Activated CD4-positive, CD25-positive, alpha-beta regulatory T cell (primary cell): ENCODE measurements at places on chromosomes 7 and 10.
A peak's percentile ranks its signal among the peaks of the same experiment; 100 is the strongest.

- DNase-seq: peak; percentile 51
These were observed 58.5 kb downstream of the ABCB4 start for GRCh38 chr7:87416682-87417587.

DNA sequence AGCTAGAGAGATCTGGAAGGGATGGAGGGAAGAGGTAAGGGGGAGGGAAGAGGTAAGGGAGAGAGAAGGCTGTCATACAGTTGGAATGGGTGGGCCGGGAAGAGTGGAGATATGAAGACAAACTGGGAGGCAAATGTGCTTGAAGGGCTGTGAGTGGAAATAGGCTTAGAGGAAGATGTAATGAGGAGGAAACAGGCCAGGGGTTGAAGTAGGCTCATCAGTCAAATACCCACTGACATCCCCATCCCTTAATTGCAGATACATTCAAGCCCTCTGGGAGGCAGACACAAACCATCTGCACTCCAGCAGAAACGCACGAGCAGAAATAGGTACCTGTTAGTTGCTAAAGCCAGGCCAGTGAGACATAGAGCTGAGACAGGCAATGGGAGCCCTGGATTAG, 2.1 kb downstream of the SYNPO2L start:
- no peak for DNase-seq

DNA sequence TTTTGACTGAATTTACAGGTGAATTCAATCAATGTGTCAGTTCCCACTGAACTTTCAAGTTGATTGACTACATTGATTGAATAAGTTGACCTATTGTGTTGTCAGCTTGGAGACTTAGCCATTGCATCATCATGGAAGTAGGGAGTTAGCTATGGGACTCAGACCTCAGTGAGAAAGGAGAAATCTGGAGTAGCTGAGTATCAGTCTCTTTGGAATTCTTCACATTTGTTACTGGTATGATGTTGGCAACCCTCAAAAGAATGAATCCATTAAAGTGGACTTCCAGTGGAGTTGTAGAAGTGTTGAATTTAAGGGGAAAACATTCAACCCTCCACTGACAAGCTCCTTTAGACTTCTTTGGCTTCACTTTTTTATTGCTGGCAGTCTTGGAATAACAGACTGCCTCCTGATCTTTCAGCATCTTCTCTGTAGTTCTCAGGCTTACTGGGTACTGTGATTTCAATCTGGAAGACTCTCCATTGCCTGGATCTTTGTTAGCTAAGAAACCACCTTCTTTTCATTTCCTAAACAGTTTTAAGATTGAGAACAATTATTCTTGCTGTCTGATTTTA, 160.3 kb upstream of the NRP1 start:
- no peak for DNase-seq

DNA sequence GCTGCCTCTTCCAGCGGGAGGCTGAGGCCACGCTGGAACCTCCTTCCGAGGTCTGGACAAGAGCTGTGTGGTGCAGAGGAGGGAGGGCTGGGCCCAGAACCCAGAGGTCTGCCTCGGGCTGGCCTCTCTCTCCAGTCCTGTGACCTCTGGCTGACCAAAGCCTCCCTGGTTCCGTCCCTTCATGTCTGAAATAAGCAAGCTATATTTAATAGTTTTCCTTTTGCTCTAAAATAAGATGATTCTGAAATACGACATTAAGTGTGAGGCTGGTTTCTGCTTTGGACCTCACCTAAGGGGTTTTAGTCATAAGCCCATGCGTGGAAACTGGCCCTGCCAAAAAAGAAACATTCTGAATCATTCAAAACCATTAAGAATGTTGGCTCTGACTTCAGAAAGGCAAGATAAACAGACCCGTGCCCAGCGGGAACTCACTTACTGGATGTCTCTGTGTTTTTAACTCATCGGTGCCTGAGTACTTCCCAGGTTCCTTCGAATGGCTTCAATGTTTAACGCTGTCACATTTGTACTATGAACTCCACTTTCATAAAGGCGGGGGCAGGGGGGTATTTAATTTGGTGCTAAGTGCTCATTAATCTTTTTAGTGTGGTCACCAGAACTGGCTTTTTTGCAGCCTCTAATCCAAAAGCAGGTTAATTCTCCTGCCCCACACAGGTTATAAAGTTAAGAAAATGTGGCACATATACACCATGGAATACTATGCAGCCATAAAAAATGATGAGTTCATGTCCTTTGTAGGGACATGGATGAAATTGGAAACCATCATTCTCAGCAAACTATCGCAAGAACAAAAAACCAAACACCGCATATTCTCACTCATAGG, 157.5 kb upstream of the KLF14 start:
- no peak for DNase-seq

DNA sequence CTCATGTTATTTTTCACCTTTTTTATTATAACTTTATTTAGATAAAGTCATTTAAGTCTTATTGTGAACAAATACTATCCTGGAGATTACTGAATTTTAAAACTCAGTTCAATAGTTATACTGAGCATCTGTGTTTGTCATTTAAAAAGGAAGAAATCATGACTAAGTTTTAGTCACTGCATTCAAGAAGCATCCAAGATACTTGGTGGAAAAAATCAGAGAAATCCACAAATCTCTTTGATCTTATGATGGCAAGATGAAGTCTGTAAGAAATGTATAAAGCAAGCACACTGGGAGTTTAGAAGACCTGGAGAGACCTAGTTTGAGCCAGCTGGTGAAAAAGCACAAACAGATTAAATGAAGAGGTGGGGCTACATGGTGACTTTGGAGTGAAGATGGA, 529.8 kb upstream of the IGFBP3 start:
- DNase-seq: no peak
